Memory B cell (primary cell): ENCODE measurements at places on chromosomes 1 and 21.

DNA sequence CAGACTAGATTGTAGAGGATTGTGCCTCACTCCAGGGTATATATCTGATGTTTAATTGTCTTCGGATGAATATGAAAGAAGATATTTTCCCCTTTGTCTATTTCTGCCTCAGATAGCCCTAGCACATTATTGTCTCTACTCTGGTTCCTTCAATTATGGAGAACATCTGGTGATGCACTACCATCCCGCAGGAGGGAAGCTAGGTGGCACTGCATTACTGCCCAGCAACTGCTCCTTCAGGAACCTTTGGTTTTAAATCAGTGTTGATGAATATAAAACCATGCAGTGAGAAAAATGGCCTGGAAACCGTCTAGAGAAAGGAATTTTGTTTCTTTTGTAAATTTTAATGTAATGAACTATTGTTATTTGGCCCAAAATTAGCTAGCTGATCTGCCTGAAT, 68.5 kb downstream of the GPR88 start:
- DNase-seq: no peak

- DNase-seq: no peak
Observed at GRCh38 chr1:9758559-9759121, 65.1 kb downstream of the CLSTN1 start.

DNA sequence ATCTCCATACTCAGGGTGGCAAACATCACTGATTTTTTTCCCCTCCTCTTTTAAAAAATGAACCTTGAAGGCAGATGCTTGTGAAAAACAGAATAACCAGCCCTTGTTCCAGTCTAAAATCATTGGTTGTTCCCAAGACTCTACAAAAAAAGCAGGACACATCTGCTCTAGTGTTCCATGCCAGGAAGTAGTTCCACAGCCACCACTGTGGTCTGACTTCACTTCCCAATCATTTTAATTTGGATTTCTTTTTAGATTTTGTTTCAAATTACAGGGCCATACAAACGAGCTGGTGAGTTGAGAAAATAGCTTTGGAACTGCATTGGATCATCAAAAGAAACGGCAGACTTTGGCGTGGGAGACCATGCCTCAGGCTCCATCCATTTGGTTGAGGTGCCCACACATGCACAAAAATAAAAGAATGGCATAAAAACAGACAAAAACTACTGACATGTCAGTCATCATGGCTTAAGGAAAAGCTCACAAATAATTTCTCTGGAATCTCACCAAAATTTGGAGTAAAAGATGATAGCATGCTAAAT, 210.0 kb downstream of the GABPA start:
- no peak for DNase-seq

GRCh38 chr1:227263869-227264268, 54.4 kb downstream of the CDC42BPA start:
- no peak for DNase-seq

DNA sequence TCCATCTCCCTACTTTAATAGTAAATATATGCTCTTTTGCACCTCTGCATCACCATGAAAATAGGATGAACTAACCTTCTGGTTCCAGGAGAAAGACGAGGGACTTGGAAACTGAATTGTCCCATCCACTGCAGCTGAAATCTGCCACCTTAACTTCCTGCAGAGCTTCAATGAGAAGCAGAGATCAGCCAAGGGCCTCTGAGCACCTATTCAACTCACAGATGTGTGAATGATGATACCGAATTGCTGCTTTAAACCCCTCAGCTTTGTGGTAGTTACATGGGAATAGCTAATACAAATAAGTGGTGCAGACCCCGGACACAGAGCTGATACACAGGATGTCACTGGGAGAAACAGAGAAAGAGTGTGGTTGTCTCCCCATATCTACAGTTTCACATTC, 616.8 kb downstream of the NCAM2 start:
- DNase-seq: no peak

GRCh38 chr1:25854554-25854953, 4.7 kb downstream of the AUNIP start:
- no peak for DNase-seq

- no peak for DNase-seq
Observed at GRCh38 chr1:203129501-203130231, 2.1 kb downstream of the ADORA1 start.

- DNase-seq: no peak
Observed at GRCh38 chr1:28421744-28422143, 52.2 kb downstream of the PHACTR4 start.

DNA sequence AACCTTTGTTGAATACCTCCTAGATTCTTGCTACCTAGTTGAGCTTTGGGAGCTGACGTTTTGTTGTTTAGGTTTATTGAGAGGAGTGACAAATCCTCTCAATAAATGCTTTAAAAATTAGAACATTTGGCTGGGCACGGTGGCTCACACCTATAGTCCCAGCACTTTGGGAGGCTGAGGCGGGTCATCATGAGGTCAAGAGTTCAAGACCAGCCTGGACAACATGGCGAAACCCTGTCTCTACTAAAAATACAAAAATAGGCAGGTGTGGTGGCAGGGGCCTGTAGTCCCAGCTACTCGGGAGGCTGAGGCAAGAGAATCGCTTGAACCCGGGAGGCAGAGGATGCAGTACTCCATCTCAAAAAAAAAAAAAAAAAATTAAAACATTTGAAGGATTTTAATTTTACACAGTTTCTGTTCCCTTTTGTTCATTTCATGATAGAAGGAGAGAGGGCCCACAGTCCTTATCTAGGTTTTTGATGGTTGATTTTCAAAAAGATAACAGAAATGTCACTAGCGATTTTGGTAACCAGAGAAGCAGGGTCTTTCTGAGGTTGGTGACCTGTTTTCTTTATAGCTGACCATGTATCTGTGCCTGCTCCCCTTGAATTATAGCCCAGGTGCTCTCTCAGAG, 44.2 kb upstream of the PIGV start:
- DNase-seq: peak; percentile 19

DNA sequence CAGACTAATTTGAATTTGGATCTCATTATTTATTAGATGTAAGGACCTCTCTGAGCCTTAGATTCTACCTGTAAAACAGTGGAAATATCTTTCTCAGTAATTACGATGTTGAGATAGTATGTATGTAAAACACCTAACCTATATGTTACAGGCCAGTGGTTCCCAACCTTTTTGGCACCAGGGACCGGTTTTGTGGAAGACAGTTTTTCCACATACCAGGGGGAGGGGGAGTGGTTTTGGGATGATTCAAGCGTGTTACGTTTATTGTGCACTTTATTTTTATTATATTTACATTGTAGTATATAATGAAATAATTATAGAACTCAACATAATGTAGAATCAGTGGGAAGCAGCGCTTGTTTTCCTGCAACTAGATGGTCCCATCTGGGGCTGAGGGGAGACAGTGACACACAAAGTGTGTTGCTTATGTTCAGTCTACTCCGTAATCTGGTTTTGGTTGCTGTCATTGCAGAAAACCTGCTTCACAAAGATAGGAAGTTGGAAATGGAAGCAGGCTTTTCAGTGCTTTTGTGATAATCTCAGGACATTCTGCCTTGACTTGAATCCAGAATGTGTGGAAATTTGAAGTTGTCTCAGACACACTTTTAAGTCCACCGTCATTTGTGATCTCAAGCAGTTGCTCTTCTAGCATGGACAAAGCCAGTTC, 12.8 kb downstream of the XPR1 start:
- no peak for DNase-seq

DNA sequence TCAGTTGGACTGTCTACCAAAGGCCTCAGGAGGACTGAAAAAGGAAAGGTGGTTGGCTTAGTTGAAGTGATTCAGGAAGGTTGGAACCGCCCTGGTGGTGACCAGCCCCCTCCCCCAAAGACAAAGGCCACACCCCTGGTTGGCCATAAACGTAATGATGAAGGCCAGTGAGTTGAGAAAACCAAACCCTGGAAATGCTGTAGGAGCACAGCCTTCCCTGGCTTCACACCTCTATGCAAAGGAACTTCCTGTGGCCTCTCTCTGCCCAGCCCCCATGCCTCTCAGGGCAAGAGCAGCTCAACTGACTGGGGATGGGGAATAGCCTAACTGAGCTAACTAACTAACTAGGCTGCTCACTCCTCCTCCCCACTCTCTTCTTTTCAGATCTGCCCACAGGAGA, 90.4 kb downstream of the NPHP4 start:
- no peak for DNase-seq

GRCh38 chr21:21213297-21213696, 215.1 kb downstream of the NCAM2 start:
- no peak for DNase-seq

- no peak for DNase-seq
Observed at GRCh38 chr1:1972976-1973715, 30.4 kb downstream of the CFAP74 start.

- no peak for DNase-seq
Observed at GRCh38 chr1:45319761-45320160, 6.9 kb upstream of the HPDL start.

- DNase-seq: no peak
Observed at GRCh38 chr1:10046356-10047085, 13.8 kb downstream of the UBE4B start.

DNA sequence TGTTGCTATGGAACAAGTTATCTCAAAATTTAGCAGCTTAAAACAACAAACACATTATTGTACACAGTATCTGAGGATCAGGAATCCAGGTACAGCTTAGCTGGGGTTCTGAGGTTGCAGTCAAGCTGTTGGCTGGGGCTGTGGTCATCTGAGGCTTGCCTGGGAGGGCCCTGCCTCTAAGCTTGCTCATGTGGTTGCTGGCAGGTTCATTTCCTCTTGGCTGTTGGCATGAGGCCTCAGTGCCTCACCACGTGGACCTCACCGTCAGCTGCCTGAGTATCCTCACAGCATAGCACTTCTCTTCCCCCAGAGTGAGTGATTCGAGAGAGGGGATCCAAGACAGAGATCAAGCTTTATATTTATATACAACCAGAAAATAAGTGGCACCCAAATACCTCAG, 18.6 kb downstream of the NTPCR start:
- DNase-seq: no peak

GRCh38 chr21:38988509-38989378, 183.0 kb downstream of the ETS2 start:
- DNase-seq: no peak

DNA sequence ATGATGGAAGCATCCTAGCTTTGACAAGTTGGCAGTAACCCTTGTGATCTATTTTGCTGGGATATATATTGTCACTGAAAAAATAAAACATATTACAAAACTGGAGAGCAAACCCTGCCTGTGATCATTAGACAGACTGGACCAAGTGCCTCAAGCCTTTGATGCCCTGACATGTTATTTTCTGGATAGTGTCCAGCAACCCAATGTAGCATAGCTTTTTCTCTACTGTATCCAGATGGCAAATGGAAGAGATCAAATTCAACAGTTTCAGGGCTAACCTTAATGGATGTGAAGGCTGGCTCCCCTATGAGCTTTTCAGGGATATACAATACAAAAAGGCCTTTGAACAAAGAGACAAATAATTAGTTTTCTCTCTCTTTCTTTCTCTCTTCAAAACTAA, 25.1 kb downstream of the WARS2 start:
- no peak for DNase-seq

GRCh38 chr21:38956856-38957571, 151.3 kb downstream of the ETS2 start:
- no peak for DNase-seq

DNA sequence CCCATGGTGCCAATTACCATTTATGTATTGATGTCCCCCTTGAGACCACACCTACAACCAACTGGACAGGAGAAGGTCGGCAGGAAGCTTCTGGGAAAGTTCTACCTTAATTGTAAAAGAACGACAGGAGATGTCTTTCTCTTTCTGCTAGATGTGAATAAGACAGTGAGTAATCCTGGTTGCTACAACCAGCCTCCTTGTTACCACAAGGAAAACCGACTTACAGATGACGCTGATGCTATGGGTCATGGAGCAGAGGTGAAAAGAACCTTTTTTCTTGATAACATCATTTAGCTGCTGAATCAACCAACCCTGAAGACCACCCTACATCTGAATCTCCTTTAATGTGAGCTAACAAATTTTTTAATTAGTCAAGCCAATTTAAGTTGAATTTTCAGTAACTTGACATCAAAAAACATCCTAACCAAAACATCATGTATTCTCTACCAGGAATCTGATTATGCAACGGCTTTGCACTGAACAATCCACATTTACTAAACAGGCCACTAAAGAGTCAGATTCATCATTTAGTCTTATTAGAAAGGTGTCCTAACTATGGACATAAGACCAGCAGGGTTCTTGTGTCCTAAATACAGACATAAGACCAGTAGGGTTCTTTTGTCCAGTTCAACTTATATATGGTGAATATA, 23.0 kb downstream of the RGS2 start:
- DNase-seq: no peak

GRCh38 chr1:220371324-220371723, 99.1 kb upstream of the RAB3GAP2 start:
- no peak for DNase-seq

DNA sequence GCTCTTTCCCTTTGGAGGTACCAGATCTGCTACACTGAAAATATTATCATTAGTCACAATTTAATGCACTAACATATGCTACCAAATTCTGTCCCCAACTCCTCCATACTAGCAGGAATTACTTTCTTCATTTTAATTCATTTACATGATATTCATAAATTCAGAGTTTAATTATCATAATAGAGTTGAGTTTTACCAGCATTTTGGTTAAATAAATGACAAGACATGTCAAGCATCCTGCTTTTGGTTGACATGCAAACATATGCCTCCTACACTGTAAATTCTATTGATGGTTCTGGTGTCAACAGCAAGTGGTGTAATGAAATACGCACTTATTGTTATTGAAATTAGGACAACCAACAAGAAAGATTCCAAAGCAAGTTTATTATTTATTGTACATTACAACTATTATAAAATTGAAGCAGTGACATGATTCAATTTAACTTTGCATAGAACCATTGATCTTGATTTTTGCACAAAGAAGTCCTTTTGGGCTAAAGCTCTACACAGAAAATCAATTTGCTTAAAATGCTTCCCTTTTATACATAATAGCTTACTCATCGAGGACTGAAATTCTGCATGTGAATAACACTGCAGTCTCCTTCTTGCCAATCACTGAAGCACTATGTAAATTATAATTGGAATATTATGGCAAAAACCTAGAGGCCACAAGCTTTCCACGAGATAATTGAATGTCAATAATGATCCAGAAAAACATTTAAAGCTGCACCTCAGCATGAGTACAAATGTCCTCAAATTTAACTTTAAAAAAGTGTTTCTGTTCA, 728.6 kb upstream of the ADGRL2 start:
- no peak for DNase-seq

GRCh38 chr1:10424651-10425050, 5.6 kb upstream of the CENPS start:
- DNase-seq: no peak

GRCh38 chr1:29878501-29878900, 642.2 kb downstream of the PTPRU start:
- DNase-seq: no peak

- no peak for DNase-seq
Observed at GRCh38 chr1:186623551-186623950, 56.7 kb downstream of the PTGS2 start.

GRCh38 chr1:203316626-203317093, 11.3 kb downstream of the BTG2 start:
- DNase-seq: no peak

DNA sequence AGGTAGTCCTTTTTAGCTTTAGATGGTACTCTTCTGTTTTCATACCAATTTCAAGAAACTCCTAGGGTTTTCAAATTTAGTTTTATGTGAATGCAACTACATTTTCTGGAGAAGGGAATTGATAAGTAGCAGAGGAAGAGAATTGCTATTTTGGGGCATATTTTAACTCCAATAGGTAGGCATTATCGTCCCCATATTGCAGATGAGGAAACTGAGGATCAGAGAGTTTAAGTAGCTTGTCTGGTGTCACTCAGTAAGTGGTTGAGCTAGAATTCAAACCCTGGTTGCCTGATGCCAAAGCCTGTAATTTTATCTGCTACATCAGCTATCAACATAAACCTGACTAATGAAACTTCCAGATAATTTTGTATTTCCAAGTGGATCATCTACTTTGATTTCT, 1.9 kb downstream of the NFYC start:
- DNase-seq: no peak
